Stimulated activated CD8-positive, alpha-beta memory T cell treated with anti-CD3 and anti-CD28 coated beads, Interleukin-4, amount 100 ng/mL, for 1 hour (primary cell): ENCODE measurements at places on chromosomes 16 and 17.

DNA sequence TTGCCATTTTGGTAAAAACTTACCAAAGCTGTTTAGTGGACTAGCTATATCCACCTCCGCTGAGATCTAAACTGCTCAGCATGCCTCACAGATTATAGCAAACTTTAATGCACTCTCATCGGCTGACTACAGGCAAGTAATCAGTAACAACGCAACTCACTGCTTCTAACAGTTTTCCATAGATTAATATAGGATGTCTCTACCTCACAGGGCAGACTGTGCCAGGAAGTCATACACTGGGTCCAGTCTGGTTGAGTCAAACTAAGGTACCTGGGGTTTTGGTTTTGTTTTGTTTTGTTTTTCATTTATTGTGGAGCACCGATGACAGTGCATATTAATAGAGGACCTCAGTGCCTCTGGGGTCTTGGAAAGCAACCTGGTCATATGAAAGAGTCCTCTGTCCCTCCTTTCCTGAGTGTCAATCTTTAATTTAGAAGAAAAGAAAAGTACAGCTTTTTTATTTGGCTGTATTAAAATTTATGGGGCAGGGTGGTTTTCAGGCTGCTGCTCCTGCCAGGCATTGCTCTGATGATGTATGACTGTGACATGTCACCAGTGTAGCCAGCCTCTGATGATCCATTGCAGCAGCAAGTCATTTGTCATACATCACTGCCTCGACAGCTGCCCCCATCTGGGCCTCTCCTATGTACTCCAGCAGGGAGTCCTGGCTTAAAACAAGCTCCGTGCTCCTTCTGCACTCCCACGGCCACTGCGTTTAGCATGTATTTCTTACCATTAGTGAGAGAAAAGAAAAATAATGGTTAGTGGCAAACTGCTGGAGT, 854.1 kb downstream of the KCNJ2 start:
- DNase-seq, result no peak

DNA sequence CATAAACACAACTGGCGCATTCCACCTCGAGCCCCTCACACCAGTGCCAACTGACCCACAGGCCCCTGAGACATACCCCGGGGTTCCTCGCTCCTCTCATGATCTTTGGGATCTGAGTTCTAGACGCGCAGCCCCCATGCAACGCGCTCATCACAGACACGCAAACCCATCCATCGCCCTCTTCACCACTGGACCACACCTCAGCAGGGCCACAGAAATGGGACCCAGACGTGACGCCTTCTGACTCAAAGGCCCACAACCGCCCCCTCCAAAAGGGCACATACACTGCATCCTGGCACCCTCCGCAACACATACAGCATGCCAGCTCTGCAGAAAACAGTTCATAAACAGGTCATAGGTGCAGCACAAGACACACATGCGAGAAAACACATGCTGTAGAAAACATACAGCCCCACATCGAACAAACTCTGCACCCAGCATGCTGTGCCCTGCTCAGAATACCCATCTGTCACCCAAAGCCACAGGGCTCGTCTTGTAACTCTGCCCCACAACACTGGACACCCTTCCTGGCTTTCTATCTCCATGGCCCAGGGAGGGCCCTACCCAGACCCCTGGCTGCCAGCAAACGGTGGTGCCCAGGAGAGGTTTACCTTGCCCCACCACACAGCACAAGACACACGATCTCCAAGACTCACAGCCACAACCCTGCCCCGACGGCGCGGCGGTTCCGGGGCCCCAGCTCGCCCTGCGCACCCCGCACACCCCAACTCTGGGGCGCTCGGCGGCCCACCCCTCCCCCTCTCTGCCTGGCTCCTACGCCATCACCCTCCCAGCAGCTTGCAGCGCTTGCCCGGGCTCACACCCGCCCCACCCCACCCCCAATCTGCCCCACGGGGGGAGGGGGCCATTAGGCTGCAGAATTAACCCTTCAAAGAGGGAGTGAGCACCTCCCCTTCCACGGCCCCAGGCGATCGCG, 887 bp downstream of the ZBTB4 start:
- DNase-seq, result no peak

- DNase-seq, result no peak
Measured at GRCh38 chr16:85293904-85294642, 181.8 kb upstream of the CIBAR2 start.

DNA sequence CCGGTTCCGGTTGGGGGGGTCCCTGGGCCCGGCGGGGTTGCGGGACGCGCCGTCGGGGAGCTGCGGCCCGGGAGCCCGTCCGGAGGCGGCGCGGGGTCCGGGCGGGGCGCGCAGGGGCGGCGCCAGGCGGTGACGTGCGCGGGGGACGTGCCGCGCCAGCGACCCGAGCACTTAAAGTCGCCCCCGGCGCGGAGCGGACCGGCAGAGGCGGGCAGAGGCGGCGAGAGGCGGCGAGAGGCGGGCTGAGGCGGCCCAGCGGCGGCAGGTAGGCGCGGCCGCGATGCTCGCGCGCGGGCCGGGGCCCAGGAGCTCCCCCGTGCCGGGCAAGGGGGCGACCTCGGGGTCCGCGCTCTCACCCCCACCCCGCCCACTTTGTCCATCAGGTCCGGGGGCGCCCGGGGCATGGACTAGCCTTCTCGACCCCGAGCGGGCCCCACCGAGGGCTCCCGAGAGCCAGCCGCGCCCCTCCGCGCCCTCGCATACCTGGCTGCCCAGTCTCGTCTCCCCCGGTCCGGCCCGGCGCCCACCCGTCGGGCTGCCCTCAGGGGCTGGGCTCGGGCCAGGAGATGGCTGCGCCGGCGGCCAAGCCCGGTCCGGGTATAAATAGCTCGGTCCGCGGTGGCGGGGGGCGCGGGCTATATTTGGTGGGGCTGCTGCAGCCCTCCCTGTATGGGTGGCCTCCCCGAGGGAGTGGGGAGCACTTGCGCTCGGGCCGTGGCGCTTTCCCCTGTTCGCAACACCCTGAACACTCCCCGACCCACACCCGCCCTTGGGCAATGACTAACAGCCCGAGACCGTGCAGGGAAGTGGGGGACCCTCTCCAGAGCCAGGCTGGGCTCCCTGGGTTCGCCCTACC, at the start of gene SLC16A3:
SLC16A3 (plus strand) TSS at position 201 of the 856 bp plus-strand sequence. CDS start 6,967 bp downstream, outside the sequence.
- no peak for DNase-seq

DNA sequence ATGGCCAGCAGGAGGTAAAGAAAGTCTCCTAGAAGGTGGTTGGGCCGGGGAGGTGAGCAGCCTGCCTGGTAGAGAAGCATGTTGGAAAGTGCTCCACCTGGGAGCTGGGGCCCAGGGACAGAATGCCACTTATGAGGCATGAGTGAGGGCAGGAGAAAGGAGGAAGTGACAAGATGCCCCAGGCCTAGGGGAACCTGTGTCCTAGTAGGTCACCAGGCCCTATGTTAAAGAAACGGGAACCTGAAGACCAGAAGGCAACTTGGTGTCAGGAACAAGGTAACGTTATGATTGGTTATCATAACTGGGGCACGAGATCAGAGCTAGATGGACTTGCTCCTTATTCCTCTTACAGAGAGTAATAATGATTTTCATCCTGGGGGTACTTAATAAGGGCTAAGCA, 34.3 kb downstream of the PITPNC1 start:
- DNase-seq, result no peak

GRCh38 chr17:76405967-76406647, 21.7 kb downstream of the SPHK1 start:
- no peak for DNase-seq

GRCh38 chr17:38898812-38899348, 26.5 kb upstream of the LASP1NB start:
- peak; percentile 69 for DNase-seq

DNA sequence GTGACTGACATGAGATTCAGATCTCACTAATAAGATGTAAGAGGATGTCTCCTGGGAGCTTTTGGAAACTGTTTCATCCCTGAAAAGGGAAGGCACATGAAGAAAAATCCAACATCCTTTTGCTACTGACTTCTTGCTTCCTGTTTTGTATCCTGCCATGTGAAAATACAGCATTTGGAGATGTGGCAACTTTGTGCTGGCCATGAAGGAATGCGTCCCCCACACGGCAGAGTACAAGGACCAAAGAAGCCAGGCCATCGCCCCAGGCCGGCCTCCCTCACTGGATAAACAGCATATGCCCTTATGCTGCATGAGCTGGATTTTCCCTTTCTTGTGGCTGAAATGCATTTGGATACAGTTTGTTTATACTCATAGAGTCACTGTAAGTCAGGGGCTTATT, 5.5 kb upstream of the HASPIN start:
- DNase-seq, result no peak

DNA sequence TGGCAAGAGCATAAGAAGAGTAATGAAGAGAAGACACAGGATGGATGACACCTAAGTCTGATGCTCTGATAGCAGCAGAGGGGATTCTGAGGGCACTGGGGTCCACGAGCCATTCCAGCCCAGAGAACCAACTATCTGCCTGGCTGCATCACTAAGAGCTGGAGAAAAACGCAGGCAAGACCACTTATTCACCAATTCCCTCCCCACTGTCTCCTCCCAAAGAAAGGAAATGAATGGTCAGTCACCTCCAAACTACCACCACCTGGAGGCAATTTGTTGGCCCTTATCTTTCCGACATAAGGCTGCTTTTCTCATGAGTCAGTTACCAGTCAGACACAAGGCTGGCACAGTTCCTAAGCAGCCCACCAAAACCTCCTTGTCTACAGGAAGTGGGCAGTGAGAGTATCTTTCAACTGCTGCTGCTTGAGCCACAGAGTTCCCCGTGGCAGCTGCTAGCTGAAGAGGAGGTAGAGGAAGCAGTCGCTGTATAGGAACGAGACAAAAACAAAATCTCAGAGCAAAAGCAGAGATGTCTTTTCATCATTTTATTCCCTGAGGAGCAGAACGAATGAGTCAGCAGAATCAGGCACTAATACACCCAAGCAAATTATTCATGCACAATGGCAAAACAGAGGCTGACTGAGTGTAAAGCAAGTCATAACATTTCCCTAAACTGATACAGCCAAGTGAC, 111.1 kb downstream of the SMG6 start:
- DNase-seq, result peak; percentile 29

DNA sequence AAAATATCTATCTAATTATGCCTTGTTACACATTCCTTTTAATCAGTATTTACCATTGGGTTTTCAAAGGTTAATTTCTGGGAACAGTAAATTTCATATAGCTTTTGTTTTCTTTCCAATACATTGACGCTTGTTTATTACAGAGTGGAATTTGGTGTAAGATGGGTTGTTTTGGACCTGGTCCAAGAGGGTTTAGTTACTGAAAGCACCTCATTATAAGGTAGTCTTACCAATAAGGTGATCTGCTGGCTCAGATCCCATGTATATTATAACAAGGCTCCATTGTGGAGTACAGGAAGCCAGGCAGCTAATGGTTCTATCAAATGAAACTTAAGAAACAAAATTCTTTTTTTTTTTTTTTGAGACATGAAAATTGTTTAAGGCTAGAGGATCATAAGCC, 87.3 kb upstream of the NACA2 start:
- DNase-seq, result no peak

DNA sequence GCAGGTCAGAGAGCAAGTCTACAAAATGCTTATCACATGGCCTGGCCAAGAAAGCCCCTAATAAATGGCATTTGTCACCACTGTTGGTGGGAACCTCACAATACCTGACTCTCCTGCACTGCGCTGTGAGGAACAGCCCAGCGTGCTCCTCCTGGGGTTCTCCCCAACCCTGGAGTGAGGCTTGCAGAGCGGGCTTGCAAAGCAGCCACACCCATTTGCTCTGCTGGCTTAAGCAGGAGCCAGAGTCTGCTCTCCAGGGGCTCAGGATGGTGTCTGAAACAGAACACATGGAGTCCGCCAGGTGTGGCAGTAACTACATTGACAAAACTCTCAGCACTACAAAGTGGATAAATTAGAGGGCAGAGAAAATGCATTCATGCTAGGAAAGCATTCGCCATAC, 331.0 kb upstream of the CCL2 start:
- DNase-seq, result no peak

- DNase-seq, result no peak
Measured at GRCh38 chr17:52294301-52294700, 135.8 kb upstream of the CA10 start.

GRCh38 chr17:34650051-34650750, 70.8 kb downstream of the TMEM132E start:
- no peak for DNase-seq

GRCh38 chr16:67241008-67241900, 6.0 kb downstream of the FHOD1 start:
- DNase-seq, result no peak

GRCh38 chr17:60163108-60163784, 13.5 kb downstream of the CA4 start:
- DNase-seq, result no peak

DNA sequence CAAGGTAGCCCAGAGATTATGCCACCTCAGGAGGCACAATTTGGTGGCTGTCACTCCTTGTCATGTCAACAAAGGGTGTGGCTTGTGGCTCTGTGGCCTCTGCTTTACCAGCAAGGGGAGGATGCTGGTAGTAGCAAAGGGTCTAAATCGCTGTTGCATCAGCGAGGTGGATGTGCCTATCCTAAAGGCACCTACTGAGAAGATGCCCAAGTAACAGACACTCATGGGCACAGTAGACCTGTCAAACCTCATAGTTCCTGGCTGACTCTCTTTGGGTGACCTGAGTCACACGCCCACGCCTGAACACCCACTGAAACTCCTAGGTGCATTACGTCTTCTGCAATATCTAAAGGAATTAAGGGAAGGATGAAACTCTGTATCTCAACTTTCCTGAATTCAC, 139.5 kb downstream of the PRKCB start:
- DNase-seq, result no peak

GRCh38 chr17:15436473-15437302, 30.7 kb downstream of the CDRT4 start:
- no peak for DNase-seq

DNA sequence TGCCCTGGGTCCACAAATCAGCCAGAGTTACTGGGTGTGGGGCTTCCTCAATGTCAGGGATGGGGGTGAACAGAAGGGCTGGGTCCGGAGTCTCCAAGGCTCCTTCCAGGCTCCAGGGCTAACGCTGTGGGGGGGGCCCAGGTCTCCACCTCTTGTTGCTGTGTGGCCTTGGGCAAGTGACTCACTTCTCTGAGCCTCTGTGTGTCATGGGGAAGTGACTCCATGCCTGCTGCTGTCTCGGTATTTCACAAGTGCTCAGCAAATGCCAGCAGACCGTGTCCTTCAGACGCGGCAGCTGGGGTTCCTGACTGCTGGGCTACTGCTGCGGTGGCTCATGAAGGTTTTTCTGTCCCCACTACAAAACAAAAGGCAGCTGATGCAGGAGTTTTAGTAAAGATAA, 26.6 kb downstream of the JPH3 start:
- no peak for DNase-seq

- DNase-seq, result no peak
Measured at GRCh38 chr17:55693254-55694216, 29.1 kb downstream of the TMEM100 start.

- peak; percentile 4 for DNase-seq
Measured at GRCh38 chr16:11742093-11742535, 543 bp downstream of the TXNDC11 start.

- no peak for DNase-seq
Measured at GRCh38 chr17:55305321-55306087, 40.7 kb downstream of the HLF start.

GRCh38 chr17:10790491-10791401, 13.2 kb downstream of the TMEM238L start:
- DNase-seq, result no peak
